ENCODE measurements at places on chromosomes 2 and 18. TPM values are rescaled to one million over a fixed set of nuclear protein-coding genes. Genes with fewer than 3 reads are reported as not detected.

GRCh38 chr2:128465246-128466170 lies 146.8 kb upstream of the HS6ST1 start:
- DNase-seq = no peak

DNA sequence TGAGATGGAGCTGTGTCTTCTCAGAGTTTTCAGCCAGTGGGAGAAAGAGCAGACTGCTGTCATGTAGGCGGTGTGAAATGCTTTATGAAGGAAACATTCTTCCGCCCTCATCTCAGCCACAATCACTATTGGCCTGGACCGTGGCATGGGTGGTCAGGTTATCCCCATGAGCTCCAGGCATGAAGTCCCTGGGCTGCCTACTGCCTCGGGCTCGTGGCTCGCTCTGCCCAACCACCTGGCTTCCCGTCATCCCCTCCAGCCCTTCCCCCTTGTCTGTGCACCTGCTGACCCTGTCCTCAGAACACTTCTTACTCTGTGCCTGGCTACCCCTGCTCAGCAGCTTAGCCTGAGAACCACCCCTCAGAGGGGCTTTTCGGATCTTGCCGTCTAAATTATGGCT lies 15.5 kb downstream of the COLEC11 start:
- no peak for DNase-seq

DNA sequence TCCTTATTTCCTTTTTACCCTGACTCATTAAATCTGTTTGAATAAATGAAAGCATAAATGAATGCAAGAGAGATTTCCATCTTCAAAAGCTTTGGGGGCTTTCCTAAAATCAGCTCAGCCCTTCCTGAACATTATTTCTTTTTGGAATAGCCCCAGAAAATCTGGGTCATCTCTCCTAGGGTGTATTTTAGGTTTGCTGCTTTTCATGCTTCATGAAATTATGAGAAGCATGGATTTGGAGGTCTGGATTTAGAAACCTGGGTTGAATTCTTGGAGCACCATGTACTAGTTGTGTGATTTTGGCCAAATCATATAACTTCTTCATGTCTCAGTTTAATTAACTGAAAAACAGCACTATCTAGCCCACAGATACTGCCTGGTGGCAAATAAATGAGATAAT lies 24.0 kb upstream of the PELI1 start:
- DNase-seq = no peak

DNA sequence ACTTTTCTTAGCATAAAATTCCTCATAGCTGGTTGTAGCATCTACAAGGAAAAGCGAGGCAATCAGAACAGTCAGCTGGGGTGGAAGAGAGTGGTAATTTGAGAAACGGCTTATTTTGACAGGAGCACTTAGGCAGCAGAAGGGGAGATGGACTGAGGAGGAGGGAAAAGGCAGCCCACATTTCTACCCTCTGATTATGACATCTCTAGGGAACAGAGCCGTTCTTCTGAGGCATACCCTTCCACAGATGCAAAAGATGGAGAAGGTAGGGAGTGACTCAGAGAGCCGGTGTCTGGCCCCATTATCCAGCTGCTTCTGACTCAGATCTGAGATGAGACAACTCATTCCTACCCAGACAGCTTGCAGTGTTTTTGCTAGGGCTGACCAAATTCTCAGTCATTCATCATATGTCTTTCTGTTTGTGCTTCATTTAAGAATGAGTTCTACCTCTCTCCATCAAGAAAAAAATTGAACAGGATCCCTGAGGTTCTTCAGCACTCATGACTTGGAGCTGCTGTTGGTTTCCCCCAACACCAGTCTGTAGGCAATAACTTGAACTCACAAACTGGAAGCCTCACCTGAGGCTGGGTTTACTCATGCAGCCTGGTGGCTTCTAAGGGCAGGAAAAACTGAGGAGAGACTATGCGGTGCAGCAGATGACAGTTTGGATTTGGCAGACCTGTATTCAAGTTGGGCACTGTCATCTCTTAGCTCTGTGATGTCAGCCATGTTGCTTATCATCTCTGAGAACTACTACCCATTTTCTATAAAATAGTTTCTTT lies 15.9 kb upstream of the SEC11C start:
- DNase-seq = no peak

DNA sequence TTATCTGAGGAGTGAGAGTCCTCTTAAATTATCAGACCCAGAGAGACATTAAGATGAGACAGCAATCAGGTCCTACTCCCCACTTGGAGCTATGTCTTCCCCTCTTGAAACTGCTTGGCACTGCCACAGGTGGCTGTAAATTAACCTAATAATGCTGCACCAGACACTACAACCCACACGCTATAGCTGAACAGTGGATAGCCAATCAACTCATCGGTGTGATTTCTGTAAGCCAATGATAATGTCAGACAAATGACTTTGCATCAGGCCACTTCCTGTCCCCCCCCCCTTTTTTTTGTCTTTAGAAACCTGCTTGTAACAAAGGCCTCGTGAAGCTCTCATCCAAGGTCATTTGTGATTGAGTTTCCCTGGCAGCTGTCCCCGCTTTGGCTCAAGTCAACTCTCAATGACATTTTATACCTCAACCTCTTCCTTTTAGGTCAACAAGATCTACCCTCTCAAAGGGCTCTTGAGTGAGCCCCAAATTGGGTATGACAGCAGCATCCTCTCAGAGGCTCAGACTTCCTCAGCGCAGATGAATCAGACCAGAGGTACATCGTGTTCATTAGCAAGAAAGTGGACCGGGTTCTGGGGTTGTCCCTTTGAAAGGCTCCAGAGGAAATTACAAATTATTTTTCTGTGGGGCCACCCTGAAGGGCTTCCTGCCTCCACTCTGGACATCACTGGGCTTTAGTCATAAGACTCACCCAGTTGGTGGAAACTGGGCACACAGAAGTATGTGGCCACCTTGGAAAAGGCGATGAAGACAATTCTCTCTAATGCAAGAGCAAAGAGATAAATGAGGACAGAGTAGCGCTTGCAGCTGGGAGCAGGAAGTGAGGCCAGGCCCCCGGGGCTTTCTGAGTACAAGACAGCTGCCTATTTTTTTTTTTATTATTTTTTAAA lies 73.6 kb downstream of the COPS8 start:
- no peak for DNase-seq

GRCh38 chr2:223086370-223086981 lies 34.5 kb downstream of the KCNE4 start:
- no peak for DNase-seq

GRCh38 chr2:70426341-70426740 lies 124.5 kb upstream of the FAM136A start:
- DNase-seq = no peak

- DNase-seq = no peak
Observed at GRCh38 chr18:27920836-27921235, 256.1 kb downstream of the CDH2 start.

GRCh38 chr18:78966793-78967106 lies 12.9 kb upstream of the SALL3 start:
- DNase-seq = no peak

DNA sequence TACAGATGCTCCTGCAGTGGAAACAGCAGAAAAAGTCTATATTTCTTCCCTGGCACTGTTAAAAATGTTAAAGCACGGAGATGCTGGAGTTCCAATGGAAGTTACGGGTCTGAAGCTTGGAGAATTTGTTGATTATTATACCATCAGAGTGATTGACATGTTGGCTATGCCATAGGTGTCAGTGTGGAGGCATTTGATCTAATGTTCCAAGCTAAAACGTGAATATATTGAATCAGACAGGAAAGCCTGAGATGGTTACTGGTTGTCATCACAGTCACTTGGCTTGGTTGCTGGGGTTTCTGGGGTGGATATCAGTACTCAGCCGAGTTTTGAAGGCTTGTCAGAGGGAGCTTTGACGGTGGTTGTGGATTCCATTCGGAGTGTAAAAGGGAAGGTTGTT lies 262.9 kb upstream of the CNTNAP5 start:
- no peak for DNase-seq

DNA sequence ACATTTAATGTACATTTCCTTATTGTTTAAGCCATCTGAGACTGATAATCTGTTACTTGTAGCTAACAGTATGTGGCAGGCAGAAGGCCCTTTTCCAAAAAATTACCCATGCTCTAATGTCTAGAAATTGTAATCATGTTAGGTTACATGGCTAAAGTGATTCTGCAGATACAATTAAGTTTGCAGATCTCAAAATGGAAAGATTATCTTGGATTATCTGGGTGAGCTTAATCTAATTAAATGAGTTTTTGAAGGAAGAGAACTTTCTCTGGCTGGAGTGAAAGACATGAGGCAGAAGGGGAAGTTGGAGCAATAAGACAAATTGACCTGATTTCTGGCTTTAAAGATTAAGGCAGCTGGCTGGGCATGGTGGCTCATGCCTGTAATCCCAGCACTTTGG lies 76.3 kb downstream of the MBD2 start:
- no peak for DNase-seq

- no peak for DNase-seq
Observed at GRCh38 chr2:233350708-233351107, 3.6 kb upstream of the DGKD start.

- DNase-seq = no peak
Observed at GRCh38 chr2:170647741-170648436, 67.2 kb upstream of the SP5 start.

The LYPD1 gene
- 0.22 TPM for total RNA-seq

The CTIF gene
- 59.7 TPM for total RNA-seq

Measured in heart left ventricle (tissue), 16 donors.